Right renal cortex interstitium (tissue), 3 donors: ENCODE measurements at places on chromosomes 1 and 21. TPM values are rescaled to one million over a fixed set of nuclear protein-coding genes. Genes with fewer than 3 reads are reported as not detected.

GRCh38 chr21:19256934-19257660 is 853.5 kb upstream of the TMPRSS15 start:
- DNase-seq: no peak

DNA sequence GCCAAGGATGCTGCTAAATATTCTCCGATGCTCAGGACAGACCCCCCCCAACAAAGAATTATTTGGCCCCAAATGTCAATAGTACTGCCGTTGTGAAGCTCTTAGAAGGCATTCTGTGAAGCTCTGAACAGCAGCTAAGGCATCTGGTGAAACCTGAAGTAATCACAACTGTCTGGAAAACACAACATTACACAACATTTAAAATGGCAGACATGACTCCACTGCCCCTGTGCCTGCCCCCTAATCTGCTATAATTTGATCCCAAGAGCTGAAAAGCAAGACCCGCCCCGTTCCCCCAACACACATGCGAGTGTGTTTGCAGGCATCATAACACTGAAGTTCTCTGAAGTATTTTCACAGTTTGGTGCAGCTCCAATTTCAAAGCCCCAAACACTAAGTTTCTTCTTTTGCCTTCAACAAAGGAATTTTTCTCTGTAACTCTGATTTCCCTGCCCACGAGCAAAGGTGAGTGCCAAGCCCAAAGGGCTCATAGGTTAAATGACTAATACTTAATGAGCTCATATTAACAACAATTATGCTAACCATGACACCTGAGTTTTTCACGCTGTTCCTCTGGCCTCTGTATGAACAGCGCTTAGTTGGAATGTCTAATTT is 129.2 kb downstream of the CLIC6 start:
- no peak for DNase-seq

DNA sequence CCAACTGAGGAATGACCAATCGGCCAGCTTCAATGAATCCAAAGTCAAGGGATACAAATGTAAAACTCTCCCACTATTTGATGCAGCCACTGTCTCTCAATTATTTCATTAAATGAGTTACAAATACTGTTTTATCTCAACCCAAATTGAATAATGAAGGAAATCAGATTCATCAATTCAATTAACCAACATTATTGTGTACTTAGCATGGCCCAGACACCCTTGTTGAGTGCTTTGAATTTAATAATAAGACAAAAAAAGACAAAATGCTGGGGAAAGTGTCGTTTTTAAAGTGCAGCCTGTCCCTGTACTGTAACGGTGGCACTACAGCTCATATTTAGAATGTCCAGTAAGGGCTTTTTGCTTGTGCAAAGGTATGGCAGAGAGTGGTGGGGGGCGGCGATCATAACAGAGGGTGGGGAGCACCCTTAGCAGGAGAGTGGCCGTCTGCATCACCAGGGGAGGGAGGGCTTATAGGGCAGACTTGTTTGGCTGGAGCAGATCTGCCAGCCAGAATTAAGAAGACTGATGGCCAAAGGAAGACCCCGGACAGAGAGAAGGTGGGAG is 123.8 kb upstream of the GALNT2 start:
- no peak for DNase-seq

- no peak for DNase-seq
These were observed 268.7 kb downstream of the CHRM3 start for GRCh38 chr1:239655023-239655422.

GRCh38 chr1:36159614-36160387 is 3.8 kb downstream of the MAP7D1 start:
- DNase-seq: no peak

Gene MYCL
- polyA plus RNA-seq: 6.7 TPM

- DNase-seq: no peak
These were observed 940 bp upstream of the USF1 start for GRCh38 chr1:161046605-161047228.

DNA sequence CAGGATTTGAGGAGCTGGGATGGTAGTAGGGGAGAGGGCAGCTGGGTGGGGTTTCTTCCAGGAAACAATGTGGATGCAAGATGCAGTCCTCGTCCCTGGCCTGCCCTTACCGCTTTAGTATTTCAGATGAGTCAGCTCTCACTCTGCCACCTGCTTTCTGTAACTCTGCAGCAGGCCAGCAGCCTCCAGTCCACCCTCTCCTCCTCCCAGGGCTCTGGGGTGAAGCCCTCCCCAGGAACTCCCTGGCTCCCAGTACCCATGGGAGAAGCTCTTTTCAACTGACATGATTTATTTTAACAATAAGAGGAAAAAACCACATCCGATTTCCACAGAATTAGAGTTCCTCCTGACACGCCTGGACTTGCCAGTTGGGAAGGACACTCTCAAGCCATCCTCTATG is 39.0 kb upstream of the IL20 start:
- DNase-seq: no peak

- no peak for DNase-seq
These were observed 104.1 kb downstream of the NEGR1 start for GRCh38 chr1:72178266-72178665.

- no peak for DNase-seq
These were observed 81.0 kb downstream of the HMGB4 start for GRCh38 chr1:33944846-33945245.

Gene TNN
- polyA plus RNA-seq: 3.0 TPM

DNA sequence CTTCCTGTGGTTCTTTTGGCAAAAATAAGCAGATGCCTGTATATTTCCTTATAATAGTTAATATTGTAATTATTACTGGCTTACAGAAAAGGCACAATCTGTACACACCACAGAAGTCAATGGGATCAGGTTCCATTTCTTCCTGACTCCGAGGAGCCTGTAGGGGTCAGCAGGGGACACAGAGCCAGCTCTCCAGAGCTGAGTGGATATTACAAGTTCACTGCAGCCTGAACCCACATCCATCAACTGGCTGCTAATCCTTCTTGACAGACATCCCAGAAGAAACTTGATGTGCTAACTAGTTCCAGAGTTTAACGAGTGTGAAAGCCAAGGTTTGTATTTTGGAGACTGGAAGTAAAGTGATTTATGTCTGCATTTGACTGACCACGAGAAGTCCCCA is 203.8 kb downstream of the LMX1A start:
- no peak for DNase-seq

DNA sequence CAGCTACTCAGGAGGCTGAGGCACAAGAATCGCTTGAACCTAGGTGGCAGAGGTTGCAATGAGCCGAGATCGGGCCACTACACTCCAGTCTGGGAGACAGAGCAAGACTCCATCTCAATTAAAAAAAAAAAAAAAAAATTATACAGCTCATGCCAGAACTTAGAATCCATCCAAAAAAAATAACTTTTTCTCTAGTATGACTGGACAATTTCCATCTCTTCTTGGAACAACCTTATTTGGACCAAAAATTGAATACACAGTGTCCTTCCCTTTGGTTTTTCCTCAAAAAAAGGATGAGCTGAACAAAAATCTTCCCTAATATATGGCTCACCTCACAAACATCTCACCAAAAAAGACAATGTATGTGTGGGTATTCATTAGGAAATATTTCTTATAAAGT is 73.7 kb downstream of the TOR3A start:
- no peak for DNase-seq

GRCh38 chr1:22500471-22500870 is 48.8 kb downstream of the ZBTB40 start:
- no peak for DNase-seq

Gene BSND
- polyA plus RNA-seq: 5.9 TPM

GRCh38 chr1:246971090-246971721 is 36.7 kb downstream of the ZNF695 start:
- no peak for DNase-seq

Gene SORT1
- polyA plus RNA-seq: 64.9 TPM

Gene SOX13
- polyA plus RNA-seq: 40.9 TPM

DNA sequence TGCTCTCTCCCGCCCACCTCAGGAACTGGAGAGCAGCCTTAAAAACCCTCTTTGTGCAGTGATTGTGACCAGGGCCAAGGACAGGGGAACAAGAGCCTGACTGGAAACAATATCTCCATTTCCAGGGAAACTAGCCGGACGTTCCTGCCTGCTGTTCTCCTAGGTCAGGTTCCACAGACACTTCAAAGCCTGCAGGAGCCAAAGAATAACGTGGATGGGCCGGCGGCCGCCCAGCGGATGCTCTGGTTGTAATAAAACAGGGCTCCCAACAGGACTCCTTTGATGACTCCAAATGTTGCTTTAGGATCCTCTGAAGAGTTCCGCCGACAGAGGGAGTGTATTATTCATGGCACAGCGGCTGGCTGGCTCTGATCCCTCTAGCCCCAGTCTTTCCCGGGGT is 162.2 kb downstream of the PLXNA2 start:
- DNase-seq: no peak

DNA sequence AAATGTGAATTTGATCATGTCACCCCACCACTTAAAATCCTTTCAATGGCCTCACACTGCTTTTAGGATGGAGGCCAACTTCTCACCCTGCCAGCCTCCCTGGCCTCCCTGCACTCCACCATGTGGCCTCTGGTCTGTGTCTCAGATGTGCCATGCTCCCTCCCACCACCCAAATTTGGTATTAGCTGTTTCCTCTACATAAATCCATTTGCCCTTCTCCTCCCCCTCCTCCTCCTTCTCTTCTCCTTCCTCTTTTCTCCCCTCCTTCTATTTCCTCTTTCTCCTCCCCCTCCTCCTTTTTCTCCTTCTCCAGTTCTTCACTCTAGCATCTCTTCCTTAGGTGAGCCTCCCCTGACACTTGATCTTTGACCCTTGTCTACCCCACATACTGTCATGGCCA is 16.7 kb upstream of the GUCA2B start:
- no peak for DNase-seq

GRCh38 chr1:100440075-100440809 is 87.9 kb downstream of the CDC14A start:
- DNase-seq: no peak

- DNase-seq: no peak
These were observed 275.9 kb downstream of the LRRC40 start for GRCh38 chr1:69929308-69930057.

Gene PODN
- polyA plus RNA-seq: 1.8 TPM

Gene ZNF593OS
- polyA plus RNA-seq: 0.60 TPM

Gene TRIM17
- polyA plus RNA-seq: 5.0 TPM

GRCh38 chr1:48246727-48247126 is 24.2 kb downstream of the SLC5A9 start:
- no peak for DNase-seq

GRCh38 chr1:34784751-34785221 is 3.8 kb downstream of the GJB3 start:
- no peak for DNase-seq

DNA sequence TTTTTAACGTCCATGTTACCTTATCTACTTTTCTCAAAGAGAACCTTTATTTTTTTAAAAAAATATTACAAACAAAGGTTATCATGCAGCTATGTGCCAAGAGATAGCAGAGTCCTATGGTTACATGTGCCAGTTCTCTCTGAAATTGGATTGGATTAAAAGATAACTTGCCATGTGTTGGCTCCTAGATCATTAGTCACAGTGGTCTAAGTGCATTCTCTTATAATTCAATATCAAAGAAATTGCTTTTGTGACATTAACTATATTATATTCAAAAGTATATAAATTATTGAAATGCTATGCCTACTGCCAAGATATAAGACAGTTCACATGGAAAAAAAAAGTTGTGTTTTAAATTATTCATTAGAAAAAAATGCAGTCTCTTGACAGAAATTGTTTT is 494.2 kb downstream of the NEGR1 start:
- no peak for DNase-seq

Gene PRAMEF5
- polyA plus RNA-seq: not detected

DNA sequence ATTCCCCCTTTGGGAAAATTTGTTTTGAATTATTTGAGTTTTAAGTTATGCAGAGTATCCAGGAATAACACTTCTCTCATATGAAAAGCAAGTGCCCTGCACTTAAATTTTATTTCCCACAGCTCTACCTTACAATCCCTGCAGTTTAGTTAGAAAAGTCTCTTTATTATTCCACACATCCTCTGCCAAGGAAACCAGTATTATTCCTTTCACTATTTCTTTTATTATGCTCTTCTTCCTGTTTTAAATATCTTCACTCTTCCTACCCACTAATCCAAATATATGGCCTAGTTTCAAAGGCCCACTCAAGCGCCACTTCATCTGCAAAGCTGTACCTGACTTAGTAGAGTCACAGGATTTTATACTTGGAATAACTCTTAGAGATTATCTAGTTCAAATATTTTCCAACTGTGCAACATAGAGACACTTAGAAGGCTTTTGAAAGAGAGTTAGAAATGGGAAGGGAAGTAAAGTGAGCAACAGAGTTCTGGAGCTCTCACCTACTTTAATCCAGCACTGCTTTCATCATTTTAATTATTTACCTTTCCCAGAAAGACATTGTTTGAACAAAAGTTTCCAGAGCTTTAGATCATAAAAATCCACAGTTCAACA is 97.2 kb upstream of the LYPLAL1 start:
- no peak for DNase-seq

DNA sequence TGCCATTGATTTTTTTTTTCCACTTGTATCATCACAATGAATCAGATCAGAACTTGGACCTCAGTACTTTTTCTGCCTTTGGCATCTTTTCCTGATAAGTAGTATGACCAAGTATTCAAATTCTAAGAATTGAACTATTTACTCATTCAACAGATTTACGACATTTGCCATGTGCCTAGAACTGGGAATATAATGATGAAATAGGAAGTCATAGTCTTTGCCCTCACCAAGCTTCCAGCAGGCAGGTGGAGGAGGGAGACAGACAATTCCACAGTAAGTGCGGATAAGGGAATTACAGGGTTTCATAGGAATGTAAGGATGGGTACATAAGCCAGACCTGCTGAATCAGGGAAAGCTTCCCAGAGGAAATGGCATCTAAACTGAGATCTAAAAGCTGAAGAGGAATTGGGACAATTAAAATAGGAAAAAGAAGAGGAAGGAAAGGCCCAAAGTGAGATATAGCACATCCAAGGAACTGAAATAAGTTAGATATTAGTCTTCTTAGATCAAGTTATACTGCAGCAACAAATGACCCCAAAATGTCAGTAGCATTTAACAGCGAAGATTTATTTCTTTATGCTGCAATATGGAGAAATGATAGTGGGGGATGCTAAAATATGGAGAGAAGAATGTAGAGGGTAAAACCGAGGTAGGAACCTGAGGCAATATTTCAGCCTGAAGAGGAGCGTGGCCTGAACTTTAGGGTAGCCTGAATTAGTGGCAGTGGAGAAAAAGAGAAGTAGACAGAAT is 5.3 kb upstream of the DDX59 start:
- DNase-seq: no peak

Gene ITLN2
- polyA plus RNA-seq: not detected

DNA sequence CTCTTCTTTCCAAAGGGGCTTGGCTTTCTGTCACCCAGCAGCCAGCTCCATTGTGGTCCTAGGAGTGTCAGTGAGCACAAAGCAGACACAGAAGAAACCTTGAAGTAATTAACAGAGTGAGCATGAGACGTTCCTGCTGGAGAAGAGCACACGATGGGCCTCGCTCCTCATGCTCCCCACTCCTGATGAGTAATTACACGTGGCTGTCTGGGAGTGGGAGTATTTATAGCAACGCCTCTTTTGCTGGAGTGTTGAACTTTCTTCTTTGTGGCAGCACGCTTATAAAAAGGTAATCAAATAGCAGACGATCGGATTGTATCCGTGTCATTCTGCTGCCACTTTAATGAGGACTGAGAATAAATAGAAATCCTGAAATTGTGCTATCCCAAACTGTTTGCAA is 185.8 kb downstream of the CAMTA1 start:
- DNase-seq: no peak

Gene RPE65
- polyA plus RNA-seq: 0.11 TPM
